ENCODE measurements at places on chromosomes 7 and 10.

DNA sequence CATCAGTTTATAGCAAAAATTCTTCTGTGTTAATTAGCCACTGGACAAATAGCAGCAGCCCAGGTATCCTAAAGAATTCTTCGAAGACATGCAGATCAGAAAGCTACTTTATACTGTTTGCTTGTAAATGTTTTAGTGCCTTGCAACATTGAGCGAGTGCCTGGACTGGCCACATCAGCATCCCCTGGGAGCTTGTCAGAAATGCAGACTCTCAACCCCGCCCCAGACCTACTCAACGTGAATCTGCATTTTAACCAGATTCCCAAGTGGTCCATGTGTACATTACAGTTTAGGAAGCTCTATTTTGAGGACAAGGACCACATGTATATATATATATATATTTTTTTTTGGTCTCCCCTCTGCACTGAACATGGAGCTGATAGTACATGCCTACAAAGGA is 18.5 kb upstream of the PLEKHS1 start:
- H3K27me3 ChIP-seq: peaks cover 12% of the 10 kb centered on the region
- DNase-seq: no peak
- H3K4me1 ChIP-seq: no peaks in the 10 kb centered on the region
- no peak overlapping the region for H3K4me3 ChIP-seq
- H3K36me3 ChIP-seq: peaks cover 17% of the 10 kb centered on the region

DNA sequence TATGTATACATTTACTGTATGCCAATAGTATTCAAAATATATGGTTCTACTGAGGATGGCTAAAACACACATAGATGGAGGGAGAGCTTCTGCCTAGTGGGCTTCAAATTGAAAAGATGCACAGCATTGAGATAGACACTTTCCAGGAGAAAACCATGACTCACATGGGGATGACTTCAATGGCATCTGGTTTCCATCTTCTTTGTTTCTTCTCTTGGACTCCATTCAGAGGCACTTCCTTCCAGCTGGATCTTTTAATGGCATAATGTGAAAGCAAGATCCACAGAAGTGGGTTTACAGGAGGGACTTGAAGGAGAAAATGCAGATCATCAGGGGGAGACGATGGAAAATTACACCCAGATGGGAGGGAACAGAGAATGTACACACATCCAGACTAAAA is 84.9 kb downstream of the ZNF365 start:
- peaks cover 5% of the 10 kb centered on the region for H3K4me1 ChIP-seq
- no peak overlapping the region for H3K27ac ChIP-seq
- H3K36me3 ChIP-seq: no peaks in the 10 kb centered on the region
- H3K4me3 ChIP-seq: no peak overlapping the region

DNA sequence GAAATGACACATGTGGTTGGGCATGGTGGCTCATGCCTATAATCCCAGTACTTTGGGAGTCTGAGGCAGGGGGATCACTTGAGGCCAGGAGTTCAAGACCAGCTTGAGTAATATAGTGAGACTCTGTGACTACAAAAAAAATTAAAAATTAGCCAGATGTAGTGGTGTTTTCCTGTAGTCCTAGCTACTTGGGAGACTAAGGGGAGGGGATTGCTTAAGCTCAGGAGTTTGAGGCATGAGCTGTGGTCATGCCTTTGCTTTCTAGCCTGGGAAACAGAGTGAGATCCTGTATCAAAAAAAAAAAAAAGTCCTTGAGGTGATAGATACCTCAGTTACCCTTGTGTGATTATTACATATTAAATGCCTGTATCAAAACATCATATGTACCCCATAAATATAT is 116.7 kb downstream of the SLC25A40 start:
- H3K4me1 ChIP-seq: no peaks in the 10 kb centered on the region
- no peak for DNase-seq
- no peaks in the 10 kb centered on the region for H3K27me3 ChIP-seq
- no peak overlapping the region for H3K4me3 ChIP-seq
- no peak overlapping the region for H3K27ac ChIP-seq

DNA sequence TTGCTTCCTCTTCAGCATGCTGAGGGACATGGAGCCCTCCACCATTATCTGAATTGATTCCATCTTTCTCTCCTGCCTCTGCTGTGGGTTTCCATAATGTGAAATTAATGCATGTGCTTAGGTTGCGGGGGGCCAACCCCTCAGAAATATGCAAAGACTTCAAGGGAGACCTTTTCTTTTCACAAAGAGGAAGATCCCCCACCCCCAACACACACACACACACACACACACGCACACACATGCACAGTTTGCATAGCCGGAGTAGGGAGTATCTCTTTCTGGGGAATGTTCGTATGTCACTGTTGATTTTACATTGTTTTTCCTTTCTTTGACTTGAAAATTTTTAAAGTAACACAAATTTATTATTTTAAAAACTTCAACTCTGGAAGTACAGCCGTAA is 193.5 kb downstream of the MGMT start:
- peaks cover 25% of the 10 kb centered on the region for H3K4me1 ChIP-seq
- H3K27ac ChIP-seq: peak overlapping the region; percentile 79
- peaks cover 11% of the 10 kb centered on the region for H3K36me3 ChIP-seq
- no peaks in the 10 kb centered on the region for H3K27me3 ChIP-seq

DNA sequence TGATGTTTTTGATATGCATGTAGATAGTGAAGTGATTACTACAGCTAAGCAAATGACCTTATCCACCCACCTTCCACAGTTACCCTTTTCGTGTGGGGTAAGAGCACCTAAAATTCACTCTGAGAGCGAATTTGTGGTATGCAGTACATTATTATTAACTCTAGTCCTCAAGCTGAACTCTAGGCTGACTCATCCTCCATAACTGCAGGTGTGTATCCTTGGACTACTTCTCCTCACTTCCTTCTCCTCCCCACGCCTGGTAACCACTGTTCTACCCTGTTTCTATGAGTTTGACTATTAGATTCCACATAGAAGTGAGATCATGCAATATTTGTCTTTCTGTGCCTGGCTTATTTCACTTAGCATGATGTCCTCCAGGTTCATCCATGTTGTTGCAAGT is 484.6 kb downstream of the GATA3 start:
- H3K4me1 ChIP-seq: peaks cover 26% of the 10 kb centered on the region
- H3K27ac ChIP-seq: no peak overlapping the region
- DNase-seq: no peak
- no peak overlapping the region for H3K4me3 ChIP-seq

- H3K4me3 ChIP-seq: no peak overlapping the region
- no peaks in the 10 kb centered on the region for H3K27me3 ChIP-seq
- H3K27ac ChIP-seq: no peak overlapping the region
- H3K36me3 ChIP-seq: no peaks in the 10 kb centered on the region
- H3K4me1 ChIP-seq: no peaks in the 10 kb centered on the region
- no peak for DNase-seq
Observed at GRCh38 chr7:153188630-153189029, 429.1 kb downstream of the ACTR3B start.

GRCh38 chr7:178444-178843 is 13.9 kb upstream of the FAM20C start:
- no peak overlapping the region for H3K4me3 ChIP-seq
- no peak for DNase-seq
- peaks cover 22% of the 10 kb centered on the region for H3K27me3 ChIP-seq

DNA sequence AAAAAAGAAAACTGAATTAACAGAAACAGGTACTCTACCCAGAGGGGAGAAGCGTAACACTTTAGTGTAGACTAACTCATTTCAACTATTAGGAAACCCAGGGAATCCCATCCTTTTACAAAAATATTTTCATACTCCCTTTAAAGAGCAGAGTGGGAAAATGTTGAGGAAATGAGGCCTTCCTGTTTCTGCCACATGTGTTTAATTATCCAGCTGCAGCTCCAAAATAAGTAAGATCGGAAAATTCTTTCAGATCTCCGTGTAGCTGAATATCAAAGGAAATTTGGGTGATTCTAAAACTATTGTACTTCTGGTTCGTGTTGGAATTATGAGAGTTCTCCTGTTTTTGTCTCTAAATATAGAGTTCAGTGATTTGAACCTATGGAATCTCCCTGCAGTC is 58.0 kb upstream of the CAV2 start:
- peaks cover 12% of the 10 kb centered on the region for H3K4me1 ChIP-seq
- H3K27me3 ChIP-seq: no peaks in the 10 kb centered on the region
- no peak overlapping the region for H3K4me3 ChIP-seq
- no peaks in the 10 kb centered on the region for H3K36me3 ChIP-seq
- no peak for DNase-seq

DNA sequence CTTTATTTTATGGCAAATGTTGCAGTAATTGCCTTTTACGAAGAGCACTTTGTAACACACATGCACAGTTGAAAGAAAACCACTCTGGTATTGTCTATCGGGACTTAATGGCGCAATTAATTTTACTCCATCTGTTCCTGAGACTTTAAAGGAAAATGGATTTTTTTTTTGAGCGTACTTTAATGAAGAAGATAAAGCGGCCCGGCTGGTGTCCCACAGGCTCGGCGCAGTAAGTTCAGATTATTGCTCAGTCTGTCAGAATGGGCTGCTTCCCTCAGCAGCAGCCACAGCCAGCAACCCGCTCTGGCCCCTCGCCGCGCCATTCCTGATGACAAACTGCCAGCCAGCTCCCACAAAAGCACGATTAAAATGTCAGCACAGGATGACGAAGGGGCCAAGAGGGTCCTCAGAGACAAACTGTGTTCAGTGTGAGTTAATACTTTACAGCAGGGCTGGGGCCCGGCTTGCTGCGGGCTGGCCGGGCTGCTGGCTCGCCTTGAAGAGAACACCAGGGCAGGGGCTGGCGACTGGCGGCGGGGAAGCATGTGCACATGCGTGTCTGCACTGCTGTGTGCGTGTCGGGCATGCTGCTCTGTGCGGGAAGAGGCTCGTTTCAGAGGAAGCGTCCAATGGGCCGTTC is 501.0 kb upstream of the GALNT17 start:
- peaks cover 26% of the 10 kb centered on the region for H3K4me1 ChIP-seq
- peak; percentile 63 for DNase-seq
- H3K4me3 ChIP-seq: peak overlapping the region; percentile 15
- peak overlapping the region; percentile 45 for H3K27ac ChIP-seq
- peaks cover 47% of the 10 kb centered on the region for H3K27me3 ChIP-seq
- H3K36me3 ChIP-seq: peaks cover 8% of the 10 kb centered on the region

DNA sequence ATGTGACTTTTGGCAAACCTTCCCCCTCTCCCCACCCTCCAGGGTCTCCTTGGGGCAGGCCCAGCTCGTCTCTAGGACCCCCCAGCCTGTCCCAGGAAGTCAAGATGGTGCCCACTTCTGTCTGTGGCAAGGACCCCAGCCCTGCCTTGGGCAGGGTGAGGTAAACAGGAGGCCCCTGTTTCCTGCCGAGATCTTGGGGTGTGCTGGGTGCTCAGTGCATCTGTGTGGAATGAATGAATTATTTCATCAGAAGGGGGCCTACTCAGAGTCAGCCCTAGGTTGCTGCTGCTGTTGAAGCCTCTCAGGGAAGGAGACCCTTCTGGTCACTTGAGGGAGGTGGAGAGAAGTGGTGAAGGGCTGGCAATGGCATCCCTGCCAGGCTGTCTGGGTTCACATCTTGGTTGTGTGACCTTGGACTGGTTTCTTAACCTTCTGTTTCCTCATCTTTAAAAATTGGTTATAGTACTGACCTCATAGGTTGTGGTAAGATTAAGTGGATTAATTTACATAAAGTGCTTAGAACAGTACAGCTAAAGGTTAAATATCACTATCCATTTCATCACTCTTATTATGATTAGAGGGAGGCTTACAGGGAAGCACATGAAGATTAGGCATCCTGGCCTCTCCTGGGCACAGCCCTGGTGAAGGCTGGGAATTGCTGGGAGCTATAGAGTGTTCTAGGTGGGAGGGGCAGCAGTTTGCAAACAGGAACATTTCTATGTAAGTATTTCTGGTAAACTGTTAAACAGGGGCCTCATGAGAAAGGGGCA is 67.7 kb downstream of the ZMIZ1 start:
- DNase-seq: no peak
- H3K4me1 ChIP-seq: peaks cover 49% of the 10 kb centered on the region
- no peaks in the 10 kb centered on the region for H3K27me3 ChIP-seq
- H3K36me3 ChIP-seq: peaks cover 11% of the 10 kb centered on the region

DNA sequence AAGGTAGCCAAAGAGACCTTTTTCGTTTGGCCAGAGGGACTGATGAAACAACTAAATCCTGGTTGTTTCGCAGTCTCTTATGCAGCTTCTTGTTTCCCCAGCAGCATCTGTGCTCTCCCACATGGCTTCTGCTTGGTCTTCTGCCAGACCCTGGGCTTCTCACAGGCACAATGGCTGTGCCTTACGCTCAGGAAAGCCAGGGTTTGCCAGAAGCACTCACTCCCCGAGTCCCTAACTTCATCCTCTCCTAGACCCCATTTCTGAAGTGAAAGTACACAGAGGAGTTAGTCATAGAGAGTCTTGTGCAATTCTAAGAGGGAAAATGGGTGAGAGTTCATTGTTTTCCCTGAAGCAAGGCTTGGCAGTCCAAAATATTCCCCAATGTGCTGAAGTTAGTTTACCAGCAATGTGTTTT is 121.7 kb downstream of the EVX1 start:
- no peak overlapping the region for H3K4me3 ChIP-seq
- H3K27ac ChIP-seq: peak overlapping the region; percentile 82
- DNase-seq: no peak
- no peaks in the 10 kb centered on the region for H3K27me3 ChIP-seq
- peaks cover 10% of the 10 kb centered on the region for H3K4me1 ChIP-seq
- H3K36me3 ChIP-seq: no peaks in the 10 kb centered on the region

DNA sequence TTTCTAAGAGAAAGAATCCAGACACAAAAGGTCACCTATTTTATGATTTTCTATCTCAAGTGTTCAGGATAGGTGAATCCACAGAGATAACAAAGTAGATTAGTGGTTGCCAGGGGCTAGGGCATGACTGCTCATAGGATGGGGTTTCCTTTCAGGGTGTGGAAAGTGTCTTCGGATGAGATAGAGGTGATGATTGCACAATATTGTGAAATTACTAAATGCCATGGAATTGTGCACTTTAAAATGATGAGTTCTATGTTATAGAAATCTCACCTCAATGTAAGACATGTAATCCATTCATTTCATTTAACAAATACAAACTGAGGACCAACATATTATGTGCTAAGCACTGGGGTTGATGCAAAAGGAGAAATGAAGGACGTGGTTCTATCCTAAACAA is 76.4 kb upstream of the GALNT17 start:
- peaks cover under 1% of the 10 kb centered on the region for H3K36me3 ChIP-seq
- H3K4me1 ChIP-seq: no peaks in the 10 kb centered on the region
- H3K27ac ChIP-seq: no peak overlapping the region
- DNase-seq: no peak
- H3K27me3 ChIP-seq: no peaks in the 10 kb centered on the region
- no peak overlapping the region for H3K4me3 ChIP-seq

DNA sequence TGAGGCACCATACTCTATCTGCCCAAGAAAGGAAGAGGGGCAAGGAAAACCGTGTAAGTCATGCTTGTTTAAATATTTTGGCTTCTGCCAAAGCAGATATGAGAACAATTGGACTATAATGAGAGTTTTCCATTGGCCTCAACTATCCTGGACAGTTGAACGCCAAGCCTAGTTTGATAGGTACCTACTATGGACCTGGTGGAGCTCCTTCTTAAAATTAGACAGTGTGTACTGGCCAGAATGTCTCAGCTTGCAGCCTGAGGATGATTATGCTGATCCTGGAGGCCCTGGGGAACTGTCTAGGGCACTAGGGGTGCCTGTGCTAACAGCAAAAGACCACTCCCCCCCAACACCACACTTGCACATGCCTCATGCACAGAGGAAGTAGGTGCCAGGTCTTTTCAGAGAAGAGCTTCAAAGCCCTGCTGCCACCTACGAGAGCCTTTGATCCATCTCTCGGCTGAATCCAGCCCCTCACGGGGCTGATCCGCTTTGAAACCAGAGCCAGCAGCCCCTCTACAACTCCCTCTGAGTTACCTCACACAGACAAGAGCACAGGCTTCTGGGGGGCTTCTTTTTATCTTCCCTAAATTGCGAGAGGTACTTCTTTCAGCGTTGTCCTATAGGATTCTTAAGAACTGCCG is 473.8 kb upstream of the GALNT17 start:
- H3K27me3 ChIP-seq: no peaks in the 10 kb centered on the region
- no peak overlapping the region for H3K27ac ChIP-seq
- H3K36me3 ChIP-seq: peaks cover 4% of the 10 kb centered on the region
- DNase-seq: no peak
- H3K4me3 ChIP-seq: no peak overlapping the region

All from mesothelial cell of epicardium (in vitro differentiated cells).